Spleen (tissue), 13 donors: ENCODE measurements at places on chromosomes 11 and 22. TPM values are rescaled to one million over a fixed set of nuclear protein-coding genes. Genes with fewer than 3 reads are reported as not detected.

Gene YPEL1
- 14.6 TPM for total RNA-seq

Gene ENTHD1
- total RNA-seq, result not detected

Gene PARVB
- 57.1 TPM for total RNA-seq

Gene MRGPRX4
- not detected for total RNA-seq

Gene TEX12
- not detected for total RNA-seq

Gene PGA5
- 3.3 TPM for total RNA-seq

Gene PCF11
- 107 TPM for total RNA-seq

Gene ARHGAP42
- 20.8 TPM for total RNA-seq

Gene EMID1
- total RNA-seq, result 83.5 TPM

Gene TRMT112
- 151 TPM for total RNA-seq

Gene TAF10
- total RNA-seq, result 133 TPM

Gene UPB1
- total RNA-seq, result 3.9 TPM

Gene PELI3
- 9.4 TPM for total RNA-seq

Gene APOL4
- 13.0 TPM for total RNA-seq

Gene C11orf86
- total RNA-seq, result not detected

Gene NAALADL1
- total RNA-seq, result 45.2 TPM

Gene EXPH5
- total RNA-seq, result 1.9 TPM

Gene TNNT3
- total RNA-seq, result 2.9 TPM

Gene ANKK1
- 0.47 TPM for total RNA-seq

Gene MPPED2
- total RNA-seq, result 14.6 TPM

Gene DEFB131B
- not detected for total RNA-seq

Gene CNGA4
- 0.60 TPM for total RNA-seq

Gene AIFM3
- 5.4 TPM for total RNA-seq

Gene KRTAP5-2
- not detected for total RNA-seq

Gene PSMC3
- 80.8 TPM for total RNA-seq

Gene KCNJ11
- 3.8 TPM for total RNA-seq

Gene CALCA
- total RNA-seq, result 1.7 TPM

Gene USP35
- total RNA-seq, result 8.4 TPM

Gene APOBEC3F
- 12.7 TPM for total RNA-seq

Gene GUCY1A2
- 32.5 TPM for total RNA-seq

Gene KRTAP5-9
- not detected for total RNA-seq

Gene CDCA5
- total RNA-seq, result 11.1 TPM

Gene CLCF1
- total RNA-seq, result 12.8 TPM

Gene GPR83
- 0.66 TPM for total RNA-seq

Gene CARD16
- 85.7 TPM for total RNA-seq

Gene CDC42BPG
- total RNA-seq, result 2.4 TPM

Gene OR52E2
- not detected for total RNA-seq

Gene PATE4
- total RNA-seq, result not detected

Gene RIMBP3C
- 0.34 TPM for total RNA-seq

Gene SCN2B
- not detected for total RNA-seq

Gene HSPB2
- not detected for total RNA-seq

Gene CRYBA4
- total RNA-seq, result not detected

Gene MS4A6E
- total RNA-seq, result not detected
